CD4-positive, alpha-beta T cell treated with Interleukin-15 for 4 hours (primary cell): ENCODE measurements at places on chromosomes 4 and X.

DNA sequence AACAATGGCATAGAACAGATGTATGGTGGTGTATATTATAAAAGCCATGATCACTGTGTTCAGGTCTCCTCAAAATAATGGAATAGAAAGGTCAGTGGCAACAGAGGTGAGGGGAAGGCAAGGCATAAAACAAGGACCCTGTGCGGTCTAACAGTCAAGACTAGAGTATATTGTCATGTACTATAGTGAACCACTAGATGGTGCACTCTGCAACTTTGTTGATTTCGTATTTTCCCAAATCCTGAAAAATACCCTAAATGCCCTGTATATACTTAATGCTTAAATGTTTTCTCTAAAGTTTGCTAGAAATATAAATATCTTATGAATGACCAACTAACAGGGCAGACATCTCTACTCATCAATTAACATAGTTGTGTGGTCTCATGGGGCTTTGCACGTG, 453.0 kb downstream of the PCDH11X start:
- no peak for DNase-seq

DNA sequence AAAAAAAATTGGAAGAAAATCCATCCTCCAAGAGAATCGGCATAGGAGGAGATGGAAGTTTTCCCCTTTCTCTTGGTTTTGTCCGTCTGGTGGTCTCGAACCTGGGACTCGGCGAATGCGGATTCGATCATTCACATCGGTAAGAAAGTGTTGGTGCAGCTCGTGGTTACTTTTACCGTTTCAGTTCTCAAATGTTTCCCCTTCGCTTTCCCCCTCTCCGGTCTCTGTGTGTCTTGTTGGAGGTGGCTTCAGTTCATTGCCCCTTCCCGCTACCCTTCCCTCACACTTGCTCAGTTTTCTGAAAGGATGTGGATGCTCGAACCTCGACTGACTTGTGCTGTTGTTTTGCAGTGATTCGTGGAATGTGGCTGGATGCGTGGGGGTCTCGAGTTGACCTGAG, 840 bp downstream of the GRID2 start:
- DNase-seq: no peak

DNA sequence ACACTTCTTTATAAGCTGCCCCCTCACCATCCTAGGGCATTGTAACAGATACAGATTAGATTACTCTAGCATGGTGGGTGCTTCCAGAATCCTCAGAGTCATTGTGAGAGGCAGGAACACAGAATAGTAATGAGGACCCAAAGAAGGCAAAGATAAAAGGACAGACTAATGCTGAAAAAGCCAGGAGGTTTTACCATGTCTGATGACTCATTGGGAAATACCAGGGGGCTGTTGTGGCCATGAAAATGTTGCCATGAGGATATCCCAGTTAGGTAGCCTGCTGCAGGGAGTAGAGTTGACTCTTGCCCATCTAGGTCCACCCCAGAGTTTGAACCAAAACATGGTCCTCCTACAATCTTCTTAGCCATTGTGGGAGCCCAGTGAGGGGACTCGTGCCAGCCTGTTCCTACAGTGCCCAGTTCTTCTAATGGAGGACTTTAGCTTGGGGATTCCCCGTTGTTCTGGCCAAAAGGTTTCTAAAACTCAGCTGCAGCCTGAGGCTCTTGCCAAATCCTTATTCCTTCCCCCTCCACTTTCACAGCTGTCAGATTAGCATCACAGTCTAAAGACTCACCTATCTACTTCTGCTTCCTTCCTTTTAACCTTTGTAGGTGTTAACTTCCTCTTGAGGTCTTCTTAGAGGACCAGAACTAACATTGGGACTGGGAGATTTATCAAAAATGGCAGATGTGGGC, 586.0 kb upstream of the AADAT start:
- DNase-seq: no peak

DNA sequence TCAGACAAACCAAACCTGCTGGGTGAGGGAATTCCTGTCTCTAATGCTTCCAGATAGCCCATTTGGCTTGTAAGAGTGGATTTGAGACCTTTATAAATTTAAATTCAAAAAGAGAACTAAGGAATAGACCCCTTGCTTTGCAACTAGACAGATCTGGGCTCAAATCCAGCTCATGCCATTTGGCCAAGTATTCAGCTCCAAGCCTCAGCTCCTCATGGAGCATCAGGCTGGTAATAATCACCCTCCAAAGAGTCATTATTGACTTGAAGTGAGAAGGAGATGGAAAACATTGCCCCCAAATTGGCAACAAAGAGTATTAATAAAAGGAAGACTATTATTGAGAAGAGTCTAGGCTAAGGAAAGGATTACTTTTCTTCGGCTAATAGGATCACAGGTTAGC, 134.7 kb downstream of the PDE5A start:
- DNase-seq: no peak

- no peak for DNase-seq
Observed at GRCh38 chrX:84186603-84187532, 1.1 kb downstream of the RPS6KA6 start.

GRCh38 chr4:14607001-14607400, 395.3 kb upstream of the CPEB2 start:
- no peak for DNase-seq

GRCh38 chr4:139084804-139085093, 69.2 kb downstream of the NOCT start:
- DNase-seq: peak; percentile 4

GRCh38 chrX:7412840-7413239, 264.9 kb upstream of the PUDP start:
- DNase-seq: no peak

DNA sequence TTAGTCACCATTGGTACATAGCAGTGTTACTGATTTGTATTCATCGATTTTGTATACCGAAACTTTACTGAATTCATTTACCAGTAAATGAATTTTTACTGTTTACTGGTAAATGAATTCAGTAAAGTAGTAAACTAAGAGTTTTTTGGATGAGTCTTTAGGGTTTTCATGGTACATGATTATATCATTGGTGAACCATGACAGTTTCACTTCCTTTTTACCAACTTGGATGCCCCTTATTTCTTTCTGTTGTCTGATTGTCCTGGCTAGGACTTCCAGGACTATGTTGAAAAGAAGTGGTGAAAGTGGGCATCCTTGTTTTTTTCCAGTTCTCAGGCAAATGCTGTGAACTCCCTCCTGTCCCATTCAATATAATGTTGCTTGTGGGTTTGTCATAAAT, 494.9 kb downstream of the GALNTL6 start:
- DNase-seq: no peak

DNA sequence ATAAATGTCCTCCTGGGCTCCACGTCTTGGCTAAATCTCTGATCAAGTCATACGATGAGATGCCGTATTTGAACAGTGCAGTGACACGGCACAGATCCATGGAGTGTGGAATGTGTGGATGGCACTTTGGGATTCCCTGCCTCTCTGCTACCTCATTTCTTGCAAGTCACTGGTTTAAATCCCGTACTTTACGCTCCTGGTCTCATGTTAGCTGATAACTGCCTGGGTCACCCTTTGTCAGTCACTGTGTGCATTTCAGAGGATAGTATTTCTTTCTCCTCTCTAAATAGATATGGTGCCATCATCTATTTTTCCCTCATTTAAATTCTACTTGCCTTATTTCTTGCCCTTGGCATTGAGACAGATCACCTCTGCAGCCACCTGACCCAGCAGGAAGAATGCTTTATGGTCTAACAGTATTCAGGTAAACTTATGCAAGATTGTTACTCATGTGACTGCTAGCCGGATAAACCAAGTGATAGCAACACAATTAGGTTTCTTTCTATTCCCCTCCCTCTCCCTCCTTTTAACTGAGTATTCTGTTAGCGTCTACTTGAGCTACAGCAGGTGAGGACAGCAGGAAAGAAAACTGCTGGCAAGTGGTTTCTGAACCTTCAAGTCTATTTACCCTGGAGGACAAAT, 2.8 kb downstream of the EGF start:
- DNase-seq: no peak

GRCh38 chrX:109463784-109464183, 18.1 kb downstream of the GUCY2F start:
- DNase-seq: no peak

DNA sequence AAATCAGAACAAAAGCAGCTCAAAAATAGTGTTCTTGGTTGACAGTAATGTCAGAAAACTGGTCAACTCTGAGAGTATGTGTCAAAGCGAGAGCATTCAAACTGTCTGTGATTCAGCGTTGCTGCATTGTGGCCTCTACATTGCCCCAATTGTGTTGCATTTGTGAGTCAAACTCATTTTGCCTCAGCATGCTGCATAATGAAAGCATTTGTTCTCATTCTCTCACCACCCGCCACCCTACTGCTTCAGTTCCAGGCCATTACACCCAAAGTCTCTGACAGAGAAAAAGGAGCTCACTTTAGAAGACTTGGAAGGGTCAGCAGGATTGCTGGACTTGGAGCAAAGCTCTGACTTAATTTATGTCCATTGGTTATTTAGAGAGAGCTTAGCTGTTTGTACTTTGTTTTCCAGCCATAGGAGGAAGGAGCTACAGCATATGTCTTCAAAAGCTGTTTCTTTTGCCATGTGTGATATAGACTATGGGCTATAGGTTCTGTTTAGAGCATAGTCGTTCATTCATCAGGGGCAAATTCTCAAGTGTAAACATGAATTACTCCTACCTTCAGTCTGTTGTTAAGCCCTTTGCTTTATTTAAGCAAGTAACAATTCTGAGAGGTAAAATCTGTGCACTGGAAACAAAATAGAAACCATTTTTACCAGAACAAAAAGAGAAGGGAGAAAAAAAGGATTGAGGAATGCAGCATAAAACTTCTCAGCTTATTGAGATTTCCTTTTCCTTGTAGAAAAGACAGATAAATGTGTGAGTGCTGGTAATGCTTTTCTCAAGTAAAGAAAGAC, 153.4 kb upstream of the ANK2 start:
- DNase-seq: no peak

GRCh38 chr4:187903106-187903505, 92.5 kb upstream of the ZFP42 start:
- DNase-seq: no peak

DNA sequence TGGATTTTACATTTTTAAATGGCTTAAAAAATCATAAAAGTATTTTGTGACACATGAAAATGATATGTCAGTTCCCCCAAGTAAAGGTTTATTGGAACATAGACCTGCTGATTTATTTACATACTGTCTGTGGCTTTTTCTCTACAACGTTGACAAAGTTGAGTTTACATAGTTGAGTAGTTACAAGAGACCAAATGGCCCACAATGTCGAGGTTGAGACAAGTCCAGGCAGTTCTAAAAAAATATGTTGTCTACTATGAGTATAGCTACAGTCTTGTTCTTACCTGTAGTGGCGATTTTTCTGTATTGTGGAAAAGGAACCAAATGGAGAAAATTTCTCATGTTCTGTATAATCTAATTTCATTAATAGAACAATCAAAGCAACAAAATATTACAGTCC, 163.2 kb downstream of the FRAS1 start:
- no peak for DNase-seq

GRCh38 chr4:43345323-43345925, 452.9 kb downstream of the GRXCR1 start:
- DNase-seq: no peak

DNA sequence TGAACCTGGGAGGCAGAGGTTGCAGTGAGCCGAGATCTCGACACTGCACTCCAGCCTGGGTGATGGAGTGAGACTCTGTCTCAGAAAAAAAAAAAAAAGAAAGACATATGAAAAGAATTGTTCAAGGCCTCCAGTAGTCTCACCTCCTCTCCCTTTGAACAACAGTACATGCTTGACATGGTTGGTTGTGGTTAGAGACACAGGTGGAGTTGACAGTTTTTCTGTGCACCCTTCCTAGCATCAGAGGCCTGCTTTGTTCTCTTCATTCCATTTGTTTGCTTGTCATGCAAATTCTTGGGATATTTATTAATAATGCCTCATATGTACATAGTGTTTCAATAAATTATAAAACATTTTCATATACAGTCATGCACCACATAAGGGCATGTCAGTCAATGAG, 18.3 kb upstream of the PDCL2 start:
- DNase-seq: no peak

GRCh38 chr4:110055158-110055768, 142.6 kb downstream of the EGF start:
- peak; percentile 31 for DNase-seq
